ENCODE measurements at places on chromosomes 2 and 18. TPM values are rescaled to one million over a fixed set of nuclear protein-coding genes. Genes with fewer than 3 reads are reported as not detected.

DNA sequence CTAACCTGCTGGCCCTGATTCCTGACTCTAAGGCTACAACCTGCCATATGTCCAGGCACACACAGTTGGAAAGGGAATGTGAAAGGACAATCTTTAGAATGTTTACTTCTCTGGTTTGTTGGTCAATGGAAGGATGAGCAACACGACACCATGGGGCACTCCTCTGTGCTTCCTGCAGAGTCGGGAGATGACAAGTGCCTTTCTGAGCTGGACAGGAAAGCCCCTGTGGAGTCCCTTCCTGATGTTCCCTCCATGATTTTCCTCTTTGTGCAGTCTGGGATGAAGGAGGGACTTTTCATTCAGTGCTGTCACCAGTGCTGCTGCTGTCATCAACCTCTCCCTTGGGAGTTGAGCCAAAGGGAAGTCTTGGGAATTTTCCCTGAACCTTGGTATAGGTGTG, 22.6 kb upstream of the SERPINB7 start:
- no peak for DNase-seq

- DNase-seq, result no peak
Observed at GRCh38 chr2:75595541-75596395, 35.0 kb upstream of the EVA1A start.

DNA sequence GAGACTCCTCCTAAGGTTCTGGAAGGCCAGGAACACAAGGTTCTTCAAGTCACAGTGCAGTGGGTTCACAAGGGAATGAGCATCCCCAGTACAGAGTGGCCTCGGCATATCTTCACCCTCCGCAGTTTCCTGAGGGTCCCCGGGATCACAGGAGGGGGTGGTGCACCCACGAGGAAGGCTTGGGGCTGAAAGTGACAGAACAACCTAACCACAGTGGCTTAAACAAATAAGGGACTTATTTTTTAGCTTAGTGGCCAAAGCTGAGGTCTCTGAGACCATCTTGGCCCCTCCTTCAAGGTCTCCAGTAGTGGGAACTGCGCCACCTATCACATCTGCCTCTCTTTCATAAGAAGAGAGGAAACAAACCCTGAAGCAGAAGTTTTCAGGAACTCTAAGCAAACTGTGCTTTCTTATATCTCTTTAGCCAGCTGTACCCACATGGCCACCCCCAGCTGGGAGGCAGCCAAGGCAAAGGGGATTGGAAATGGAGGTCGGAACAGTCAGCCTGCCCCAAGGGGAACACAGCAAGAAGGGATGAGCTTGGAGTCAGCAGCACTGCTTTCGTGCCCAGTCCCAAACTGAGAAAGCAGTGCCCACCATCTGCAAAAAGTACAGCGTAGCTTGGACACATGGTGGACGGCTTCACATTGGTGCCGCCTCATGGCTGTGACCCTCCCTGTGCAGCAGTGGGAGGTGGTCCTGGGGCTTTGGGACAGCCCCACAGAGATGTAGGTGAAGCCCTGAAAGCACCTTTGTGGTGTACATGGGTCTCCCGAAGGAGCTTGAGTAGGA, 260.0 kb upstream of the ID2 start:
- DNase-seq, result no peak

DNA sequence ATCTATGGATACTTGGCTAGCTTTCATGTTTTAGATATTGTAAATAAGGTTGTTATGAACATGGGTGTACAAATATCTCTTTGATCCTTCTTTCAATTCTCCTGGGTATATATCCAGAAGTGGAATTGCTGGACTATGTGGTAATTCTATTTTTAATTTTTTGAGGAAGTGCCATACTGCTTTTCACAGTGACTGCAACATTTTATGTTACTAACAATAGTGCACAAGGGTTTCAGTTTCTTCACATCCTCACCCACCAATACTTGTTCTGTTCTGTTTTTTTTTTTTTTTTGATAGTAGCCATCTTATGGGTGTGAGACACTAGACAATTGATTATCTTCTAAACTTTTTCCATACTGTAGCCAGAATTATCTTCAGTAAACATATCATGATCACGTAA, 17.3 kb upstream of the NEUROD1 start:
- DNase-seq, result no peak

DNA sequence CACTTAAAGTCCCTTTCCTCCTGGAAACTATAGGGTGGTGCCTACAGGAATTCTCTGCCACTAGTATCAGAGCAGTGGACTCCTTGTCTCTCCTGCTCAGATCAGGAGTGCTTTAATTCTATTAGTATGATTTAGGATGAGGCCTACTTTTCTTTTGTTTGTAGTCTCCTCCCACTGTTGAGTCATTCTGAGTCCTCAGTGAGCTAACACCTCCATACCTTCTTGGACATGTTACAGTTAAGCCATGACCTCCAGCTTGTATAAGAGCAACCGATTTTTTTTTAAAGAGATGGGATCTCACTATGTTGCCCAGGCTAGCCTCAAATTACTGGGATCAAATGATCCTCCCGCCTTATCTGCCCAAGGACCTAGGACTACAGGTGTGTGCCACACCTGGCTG, 48.7 kb upstream of the OTOF start:
- DNase-seq, result no peak

Gene C1QL2
- polyA plus RNA-seq, result not detected

Gene RTP5
- polyA plus RNA-seq, result not detected

GRCh38 chr18:47928466-47928865, 2.0 kb downstream of the SMAD2 start:
- no peak for DNase-seq

- DNase-seq, result no peak
Observed at GRCh38 chr2:158795195-158795924, at the start of gene DAPL1. Gene DAPL1, plus strand, starts transcription at chr2:158795317. Its CDS starts 56 bp downstream, at chr2:158795373.

Data from hindlimb muscle (tissue), 1 donor.